ELR (cell line): ENCODE measurements at places on chromosomes 11 and 22.

GRCh38 chr11:135027461-135027860 lies 615.4 kb upstream of the B3GAT1 start:
- peak; percentile 9 for DNase-seq

- peak; percentile 75 for DNase-seq
Measured at GRCh38 chr11:34890812-34891211, 25.4 kb downstream of the APIP start.

GRCh38 chr11:35814720-35815305 lies 129.0 kb upstream of the LDLRAD3 start:
- DNase-seq: no peak

DNA sequence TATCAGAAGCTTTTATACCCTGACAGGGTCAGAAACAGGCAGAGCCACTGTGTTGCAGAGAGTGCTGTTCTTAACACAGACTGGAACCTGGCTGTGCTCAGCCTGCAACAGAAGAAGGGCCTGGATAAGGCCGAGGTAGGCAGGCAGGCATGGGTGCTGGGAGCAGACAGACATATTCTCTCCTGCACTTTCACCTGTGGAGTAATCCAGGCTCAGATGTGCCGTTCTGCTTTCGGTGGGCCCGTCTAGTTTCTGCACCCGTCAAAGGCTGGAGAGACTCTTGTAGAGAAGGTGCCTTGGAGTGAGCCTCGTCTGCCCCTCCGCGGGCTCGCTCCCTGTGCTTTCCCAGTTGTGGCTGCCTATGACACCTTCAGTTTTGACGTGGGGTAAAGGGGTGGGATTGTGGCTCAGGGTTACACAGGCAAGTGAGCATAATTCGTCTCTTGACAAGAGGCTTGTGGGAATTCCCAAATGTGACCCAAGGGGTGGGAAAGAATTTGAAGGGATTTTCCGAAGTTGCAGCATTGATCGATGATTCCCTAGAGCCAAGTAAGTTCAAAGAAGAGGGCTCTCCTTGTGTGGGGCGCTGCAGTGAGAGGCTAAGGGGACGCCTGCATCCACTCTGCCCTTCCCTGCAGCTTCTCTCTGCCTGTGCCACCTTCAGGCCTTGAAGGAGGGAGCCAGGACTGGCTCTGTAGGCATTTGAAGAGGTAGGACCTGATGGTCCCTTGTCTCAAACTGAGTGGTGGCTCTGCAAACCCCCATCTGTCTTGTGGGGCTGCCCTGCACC lies 16.2 kb upstream of the ST3GAL4 start:
- no peak for DNase-seq

DNA sequence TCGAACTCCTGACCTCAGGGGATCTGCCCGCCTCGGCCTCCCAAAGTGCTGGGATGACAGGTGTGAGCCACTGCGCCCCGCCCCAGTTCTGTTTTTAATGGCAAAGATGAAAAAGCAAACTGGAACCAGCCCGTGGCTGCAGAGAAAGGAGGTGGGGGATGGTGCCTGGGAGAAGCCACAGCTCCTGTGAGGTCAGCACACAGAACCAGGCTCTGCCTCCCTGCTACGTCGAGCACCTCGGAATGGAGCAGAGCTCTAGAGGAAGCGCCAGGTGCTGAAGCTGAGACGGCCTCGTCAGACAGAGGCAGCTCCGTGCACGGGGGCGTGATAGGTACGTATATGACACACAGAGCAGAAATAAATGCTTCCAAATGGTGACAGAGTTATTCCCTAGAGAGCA lies 8.5 kb downstream of the DRD4 start:
- no peak for DNase-seq

DNA sequence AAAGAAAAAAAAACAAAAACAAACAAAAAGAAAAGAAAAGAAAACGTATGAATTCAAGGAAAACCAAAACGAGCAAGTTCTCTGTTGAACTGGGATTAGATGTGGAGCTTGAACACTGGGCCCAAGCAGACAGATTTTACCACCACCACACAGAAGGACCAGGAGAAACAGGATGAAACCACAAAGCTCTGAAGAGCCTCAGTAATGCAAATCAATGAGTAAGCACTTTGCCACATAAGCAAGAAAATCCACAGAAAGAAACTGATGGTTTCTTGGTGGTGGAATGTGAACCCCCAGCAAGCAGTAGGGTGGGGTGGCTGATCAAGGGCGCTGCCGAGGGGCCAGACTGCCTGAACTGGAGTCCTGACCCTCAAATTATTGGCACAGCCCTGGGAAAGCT lies 50.9 kb upstream of the NFRKB start:
- peak; percentile 19 for DNase-seq

GRCh38 chr11:124878759-124879492 lies 13.7 kb downstream of the ROBO3 start:
- DNase-seq: no peak

DNA sequence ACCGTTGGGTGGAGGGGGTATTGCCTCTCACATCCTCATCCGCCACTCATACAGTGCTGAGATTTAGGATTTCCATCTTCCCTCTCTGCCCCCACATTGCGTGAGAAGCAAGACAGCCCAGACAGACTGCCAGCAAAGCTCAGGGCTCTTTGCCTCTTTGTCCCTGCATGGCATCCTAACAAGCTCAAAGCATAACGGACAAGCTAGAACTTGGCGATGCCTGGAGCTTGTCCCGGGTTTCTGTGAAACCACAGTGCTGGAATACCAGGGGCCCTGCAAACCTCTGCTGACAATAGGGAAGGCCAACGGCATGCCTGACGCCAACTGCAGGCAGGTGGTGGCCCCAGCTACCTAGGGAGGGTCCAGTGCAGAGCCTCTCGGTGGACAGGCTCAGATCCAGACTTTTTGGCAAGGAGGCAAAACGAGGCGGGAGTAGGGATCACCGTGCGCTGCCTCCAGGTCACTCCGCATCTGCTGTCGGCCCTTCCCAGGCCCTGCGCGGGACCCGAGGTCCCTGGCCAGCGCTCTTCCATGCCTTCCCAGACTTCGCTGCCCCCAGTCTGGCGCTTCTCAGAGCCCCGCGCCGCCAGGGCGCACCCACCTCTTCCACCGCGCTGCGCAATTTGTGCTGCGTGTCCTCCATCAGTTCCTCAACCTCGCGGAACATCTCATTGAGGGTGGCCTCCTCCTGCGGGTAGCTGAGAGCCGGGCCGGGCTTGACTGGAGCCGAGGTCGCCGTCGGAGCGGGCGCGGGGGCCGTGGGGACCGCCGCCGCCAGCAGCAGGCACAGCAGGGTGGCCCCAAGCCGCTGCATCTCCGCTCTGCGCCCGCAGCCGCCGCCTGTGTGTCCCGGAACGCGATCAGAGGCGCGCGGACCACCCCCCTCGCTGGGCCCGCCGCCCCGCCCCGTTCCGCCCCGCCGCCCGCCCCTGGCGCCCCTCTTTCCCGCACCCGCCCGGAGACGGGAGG lies at the start of gene DKK3:
TSS of gene DKK3 (minus strand) at position 858 of the 969 bp plus-strand sequence. CDS start at position 814, 44 bp downstream.
- peak; percentile 54 for DNase-seq

GRCh38 chr22:43891360-43892182 lies at the start of gene PNPLA5:
Gene PNPLA5, minus strand, starts transcription at chr22:43892013. Its CDS starts 133 bp downstream, at chr22:43891880.
- peak; percentile 46 for DNase-seq

- DNase-seq: no peak
Measured at GRCh38 chr11:9047964-9048523, 43.4 kb downstream of the SCUBE2 start.

GRCh38 chr22:43078522-43078921 lies 10.7 kb downstream of the TTLL1 start:
- peak; percentile 22 for DNase-seq

- DNase-seq: no peak
Measured at GRCh38 chr11:12444601-12445000, 67.2 kb downstream of the PARVA start.

- peak; percentile 45 for DNase-seq
Measured at GRCh38 chr11:57513911-57514537, 1.5 kb downstream of the SLC43A1 start.

DNA sequence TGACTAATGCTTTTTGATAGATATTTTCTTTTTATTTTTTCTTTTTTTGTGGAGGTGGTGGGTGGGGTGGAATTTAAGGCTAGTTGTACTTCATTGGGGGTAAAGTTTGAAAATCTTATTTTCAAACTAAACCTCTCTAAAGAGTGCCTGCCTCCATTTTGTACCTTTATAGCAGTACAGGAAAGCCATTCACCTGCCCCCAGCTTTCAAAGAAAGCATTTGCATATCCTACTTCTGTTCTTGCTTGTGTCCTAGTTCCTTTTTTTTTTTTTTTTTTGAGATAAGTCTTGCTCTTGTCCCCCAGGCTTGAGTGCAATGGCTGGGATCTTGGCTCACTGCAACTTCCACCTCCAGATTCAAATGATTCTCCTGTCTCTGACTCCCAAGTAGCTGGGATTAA lies 766.2 kb upstream of the LRRC4C start:
- DNase-seq: no peak

DNA sequence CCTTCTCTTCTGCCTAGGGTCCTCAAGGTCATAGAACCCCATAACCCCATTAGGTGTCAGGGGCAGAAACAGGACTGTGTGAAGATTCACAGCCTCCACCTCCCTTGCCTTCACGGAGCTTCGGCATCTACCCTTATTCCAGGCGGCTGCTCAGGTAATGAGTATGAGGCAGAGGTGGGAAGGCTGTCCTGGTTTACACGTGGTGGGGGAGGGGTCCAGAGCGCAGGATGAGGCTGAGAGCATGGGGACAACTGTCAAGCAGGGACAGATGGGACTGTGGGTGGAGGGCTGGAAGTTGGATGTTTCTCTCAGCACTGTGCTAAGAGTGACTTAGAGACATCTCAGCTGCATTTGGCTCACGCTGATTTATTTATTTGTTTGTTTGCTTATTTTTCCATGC lies 4.3 kb upstream of the RAD9A start:
- DNase-seq: no peak

DNA sequence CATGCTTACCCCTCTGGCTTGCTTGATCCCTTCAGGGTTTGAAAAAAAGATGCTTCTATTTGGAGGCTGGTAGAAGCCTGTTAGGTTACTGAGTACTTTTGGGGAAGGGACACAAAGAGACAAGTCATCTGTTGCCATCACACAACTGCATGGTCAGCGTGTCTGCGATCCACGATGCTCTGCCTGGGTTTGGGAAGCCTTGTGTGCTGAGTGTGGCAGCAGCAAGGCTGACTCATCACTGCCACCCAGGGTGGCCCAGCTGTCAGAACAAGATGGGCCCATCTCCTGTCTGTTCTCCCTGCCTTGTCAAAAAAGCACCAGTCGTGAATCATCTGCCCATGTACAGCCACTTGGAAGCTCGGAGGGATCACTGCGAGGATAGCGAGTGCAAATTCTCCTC lies 26.2 kb downstream of the UBASH3B start:
- DNase-seq: no peak

DNA sequence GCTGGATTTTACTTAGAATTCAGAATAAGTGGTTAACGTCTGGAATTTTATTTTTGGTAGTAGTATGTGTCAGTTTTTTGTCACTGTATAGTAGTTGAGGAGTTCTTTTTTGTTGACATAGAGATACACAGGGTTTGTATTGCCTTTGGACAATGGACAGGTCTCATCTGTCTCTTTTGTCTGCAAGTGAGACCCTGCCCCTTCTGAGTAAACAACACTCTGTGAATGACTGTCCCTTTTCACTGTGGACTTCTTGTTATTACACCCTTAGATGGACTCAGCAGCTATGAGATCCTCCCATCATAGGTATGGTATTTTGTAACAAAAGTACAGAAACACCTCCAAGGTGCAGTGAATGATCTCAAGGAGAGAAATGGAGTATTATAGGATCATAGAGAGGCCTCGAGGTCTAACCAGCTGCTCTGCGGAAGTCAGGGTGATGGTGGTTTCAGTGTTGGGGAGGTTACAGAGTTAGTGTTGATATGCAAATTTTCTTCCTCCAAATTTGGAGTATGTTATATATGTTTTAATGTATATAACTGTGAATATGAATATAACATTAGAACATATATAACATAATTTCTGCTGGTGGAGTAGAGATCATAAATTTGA lies 7.8 kb downstream of the PPP6R3 start:
- no peak for DNase-seq

GRCh38 chr11:13463779-13464290 lies 813 bp upstream of the BTBD10 start:
- no peak for DNase-seq

DNA sequence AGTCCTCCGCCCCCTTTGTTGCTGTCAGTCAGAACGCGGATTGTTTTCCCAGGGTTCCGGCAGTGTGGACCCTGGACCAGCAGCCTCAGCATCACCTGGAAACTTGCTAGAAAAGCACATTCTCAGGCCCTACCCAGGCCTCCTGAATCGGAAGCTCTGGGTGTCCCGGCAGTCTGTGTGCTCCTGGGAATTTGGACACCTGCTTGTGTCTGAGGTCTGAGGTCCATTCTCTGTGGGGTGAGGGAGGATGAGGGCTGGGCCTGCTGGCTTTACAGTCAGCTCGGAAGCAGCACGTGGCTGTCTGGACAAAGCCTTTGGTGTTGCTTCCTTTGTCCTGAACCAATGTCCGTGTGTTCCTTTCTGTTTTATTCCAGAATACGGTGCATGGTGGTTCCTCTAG lies 299.7 kb downstream of the TBC1D22A start:
- no peak for DNase-seq

DNA sequence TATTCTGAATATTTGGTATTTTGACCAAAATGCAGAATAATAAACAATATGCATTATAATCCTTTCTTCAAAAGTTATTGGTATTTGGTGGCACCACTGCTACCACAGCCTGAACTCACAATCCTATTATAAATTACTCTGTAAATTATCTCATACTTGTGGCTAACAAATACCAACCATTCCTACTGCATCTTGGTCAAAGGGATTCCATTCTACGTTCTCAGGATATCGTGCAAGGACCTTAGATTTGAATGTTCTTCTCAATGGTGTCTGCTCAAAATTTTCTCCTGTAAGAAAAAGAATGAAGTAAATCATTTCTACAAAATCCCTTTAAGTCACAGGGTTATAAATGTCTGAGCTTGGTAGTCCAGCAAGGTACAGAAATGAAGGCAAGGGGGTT lies 58.7 kb downstream of the DENND5A start:
- peak; percentile 33 for DNase-seq

DNA sequence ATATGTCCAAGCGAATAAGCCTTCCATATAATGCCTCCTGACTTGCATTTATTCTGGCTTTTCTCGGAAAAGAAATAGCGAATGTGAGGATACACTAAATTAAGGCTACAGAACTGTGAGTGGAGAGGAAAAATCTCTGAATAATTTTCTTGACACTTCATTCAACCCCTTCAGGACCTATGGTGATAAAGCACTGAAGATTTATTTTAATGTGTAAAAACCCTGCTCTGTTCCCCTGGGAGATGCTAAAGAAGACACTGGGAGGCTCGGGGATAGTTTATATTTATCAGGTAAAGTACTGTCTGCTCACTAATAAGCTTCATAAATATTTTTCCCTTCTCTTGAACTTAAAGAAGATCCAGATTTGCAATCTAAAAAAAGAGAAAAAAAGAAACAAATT lies 895.8 kb downstream of the OPCML start:
- no peak for DNase-seq

DNA sequence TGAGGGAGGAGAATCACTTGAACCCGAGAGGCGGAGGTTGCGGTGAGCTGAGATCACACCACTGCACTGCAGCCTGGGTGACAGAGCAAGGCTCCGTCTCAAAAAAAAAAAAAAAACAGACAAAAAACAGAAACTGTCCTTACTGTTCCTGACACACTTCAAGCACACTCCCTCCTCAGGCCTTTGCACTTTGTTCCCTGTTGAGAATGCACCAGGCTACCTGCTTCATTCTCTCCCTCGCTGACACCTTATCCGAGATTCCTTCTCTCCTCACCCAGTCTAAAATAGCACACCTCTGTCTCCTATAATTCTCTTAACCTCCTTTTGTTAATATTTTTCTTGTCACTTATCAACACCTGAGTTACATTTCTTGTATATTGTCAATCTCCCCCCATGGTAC lies 32.3 kb upstream of the TECTA start:
- no peak for DNase-seq

- DNase-seq: peak; percentile 74
Measured at GRCh38 chr11:38971141-38971540, 2373.1 kb upstream of the RAG2 start.

GRCh38 chr11:118742304-118742703 lies 48.7 kb downstream of the DDX6 start:
- DNase-seq: no peak
